ENCODE measurements at places on chromosomes 12 and 14.

DNA sequence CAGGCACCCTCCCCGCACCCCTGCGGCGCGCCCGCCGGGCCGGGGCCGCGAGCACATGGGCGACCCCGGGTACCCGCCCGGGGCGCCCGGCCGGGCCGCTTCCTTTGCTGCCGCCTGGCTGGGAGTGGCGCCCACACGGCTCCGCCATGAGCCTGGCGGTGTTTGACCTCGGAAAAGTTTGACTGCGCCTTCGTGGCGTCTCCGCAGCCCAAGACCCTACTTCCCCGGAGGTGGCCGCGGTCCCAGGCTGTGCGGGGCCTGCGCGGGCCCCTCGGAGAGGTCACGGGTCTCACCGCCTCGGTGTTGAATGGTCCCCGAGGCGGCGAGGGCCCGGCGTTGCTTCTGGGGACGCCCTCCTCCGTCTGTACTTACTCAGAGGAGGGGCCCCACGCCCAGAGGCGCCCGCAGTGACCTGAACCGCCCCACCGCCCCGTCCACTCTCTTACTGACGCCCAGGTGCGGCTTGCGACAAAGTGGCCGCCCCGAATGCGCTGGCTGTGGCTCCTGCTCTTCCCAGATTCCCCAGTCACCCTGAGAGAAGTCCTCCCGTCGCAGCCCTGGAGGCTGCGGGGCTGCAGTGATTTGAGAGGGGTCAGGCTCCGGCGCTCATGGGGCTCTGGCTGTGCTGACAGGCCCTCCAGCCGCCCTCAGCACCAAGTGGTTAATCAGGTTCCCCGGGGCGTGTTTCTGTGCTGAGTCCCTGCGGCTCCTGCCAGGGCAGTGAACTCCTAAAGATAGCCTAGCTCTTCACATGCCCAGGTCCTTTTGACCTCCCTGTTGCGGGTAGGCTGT, 5.8 kb downstream of the KMT5A start:
- peak; percentile 28 for DNase-seq

DNA sequence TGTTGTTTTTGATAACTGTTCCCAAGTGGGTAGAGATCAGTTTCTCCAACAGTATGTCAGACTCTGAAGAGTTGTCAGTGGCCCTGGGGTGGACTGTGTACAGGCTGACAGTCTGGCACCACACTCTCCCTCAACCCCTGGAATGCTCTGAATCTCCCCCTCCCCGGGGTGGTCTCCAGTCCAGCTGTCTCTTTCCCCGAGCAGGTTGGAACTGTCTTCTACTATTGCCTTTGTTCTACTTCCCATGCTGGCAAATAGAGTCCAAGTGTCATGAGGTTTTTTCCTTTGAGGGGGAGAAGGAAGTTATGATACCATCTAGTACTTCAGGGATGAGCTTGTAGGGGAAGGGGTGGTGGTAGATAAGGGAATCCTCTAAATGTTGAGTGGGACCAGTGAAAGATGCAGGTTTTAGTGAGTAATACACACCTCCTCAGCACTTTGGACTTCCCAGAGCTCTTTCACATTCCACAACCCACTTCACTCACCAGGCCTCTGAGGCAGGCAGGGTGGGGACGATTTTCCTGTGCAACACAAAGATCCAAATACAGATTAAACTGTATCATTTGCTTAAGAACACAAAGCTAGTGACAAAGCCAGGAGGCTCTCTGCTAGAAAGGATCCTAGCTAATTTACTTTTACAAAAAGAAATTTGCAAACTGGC, 170.7 kb upstream of the GZMB start:
- no peak for DNase-seq

DNA sequence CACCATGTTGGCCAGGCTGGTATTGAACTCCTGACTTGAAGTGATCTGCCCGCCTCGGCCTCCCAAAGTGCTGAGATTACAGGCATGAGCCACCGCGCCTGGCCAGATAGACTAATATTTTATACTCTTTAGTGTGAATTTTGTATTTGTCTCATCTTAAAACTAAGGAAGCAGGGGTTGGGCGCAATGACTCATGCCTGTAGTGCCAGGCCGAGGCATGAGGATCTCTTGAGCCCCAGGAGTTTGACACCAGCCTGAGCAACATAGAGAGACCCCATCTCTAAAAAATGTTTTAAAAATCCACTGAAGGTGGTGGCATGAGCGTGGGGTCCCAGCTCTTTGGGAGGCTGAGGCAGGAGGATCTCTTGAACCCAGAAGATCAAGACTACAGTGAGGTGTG, 9.0 kb downstream of the DYNC1H1 start:
- no peak for DNase-seq

DNA sequence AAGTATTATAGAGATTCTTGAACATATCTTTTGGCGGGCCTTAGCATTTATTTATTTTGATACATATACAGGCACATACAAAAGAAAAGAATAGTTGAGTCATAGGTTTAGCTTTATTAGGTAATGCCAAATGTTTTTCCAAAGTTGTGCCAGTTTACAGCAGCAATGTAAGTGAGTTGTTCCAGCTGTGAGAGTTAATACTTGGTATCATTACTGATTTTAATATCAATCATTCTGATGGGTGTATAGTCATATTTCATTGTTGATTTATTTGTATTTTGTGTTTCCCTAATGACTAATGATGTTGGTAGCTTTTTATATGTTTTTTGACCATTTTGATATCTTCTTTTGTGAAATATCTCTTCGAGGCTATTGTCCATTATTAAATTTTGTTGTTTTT, 122.4 kb downstream of the MIPOL1 start:
- no peak for DNase-seq

DNA sequence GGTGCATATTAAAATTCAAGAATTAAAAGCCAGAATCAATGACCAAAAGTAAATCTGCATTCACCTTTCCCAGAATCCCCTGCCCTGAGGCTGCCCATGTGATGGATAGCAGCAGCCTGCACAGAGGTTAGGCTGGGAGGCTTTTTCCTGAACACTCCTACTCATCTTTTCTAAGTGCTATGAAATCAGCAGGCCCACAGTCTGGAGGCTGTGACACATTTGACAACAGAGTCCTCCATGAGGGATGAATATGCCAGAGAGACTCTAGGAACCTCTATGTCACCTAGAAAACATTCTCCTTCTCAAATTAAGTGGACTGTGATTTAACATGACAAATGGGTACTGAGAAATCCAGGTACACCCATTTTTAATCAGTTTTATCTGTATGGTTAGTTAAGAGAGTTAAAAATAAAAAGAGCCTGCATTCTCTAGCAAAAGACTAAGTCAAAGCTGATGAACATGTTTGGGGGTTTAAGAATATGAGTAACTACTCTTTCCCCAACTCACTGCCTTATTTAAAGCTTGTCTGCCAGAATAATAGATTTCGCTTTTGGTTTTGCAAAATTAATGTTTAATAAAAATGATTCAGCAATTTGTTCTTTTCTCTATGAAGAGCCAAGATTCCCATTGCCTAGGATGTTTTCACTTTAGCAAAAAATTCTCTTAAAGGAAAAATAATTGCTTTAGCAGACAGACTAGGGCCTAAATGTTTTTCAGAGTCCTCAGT, 115.0 kb downstream of the RTN1 start:
- no peak for DNase-seq

GRCh38 chr12:106113824-106114446, 24.8 kb downstream of the NUAK1 start:
- no peak for DNase-seq

DNA sequence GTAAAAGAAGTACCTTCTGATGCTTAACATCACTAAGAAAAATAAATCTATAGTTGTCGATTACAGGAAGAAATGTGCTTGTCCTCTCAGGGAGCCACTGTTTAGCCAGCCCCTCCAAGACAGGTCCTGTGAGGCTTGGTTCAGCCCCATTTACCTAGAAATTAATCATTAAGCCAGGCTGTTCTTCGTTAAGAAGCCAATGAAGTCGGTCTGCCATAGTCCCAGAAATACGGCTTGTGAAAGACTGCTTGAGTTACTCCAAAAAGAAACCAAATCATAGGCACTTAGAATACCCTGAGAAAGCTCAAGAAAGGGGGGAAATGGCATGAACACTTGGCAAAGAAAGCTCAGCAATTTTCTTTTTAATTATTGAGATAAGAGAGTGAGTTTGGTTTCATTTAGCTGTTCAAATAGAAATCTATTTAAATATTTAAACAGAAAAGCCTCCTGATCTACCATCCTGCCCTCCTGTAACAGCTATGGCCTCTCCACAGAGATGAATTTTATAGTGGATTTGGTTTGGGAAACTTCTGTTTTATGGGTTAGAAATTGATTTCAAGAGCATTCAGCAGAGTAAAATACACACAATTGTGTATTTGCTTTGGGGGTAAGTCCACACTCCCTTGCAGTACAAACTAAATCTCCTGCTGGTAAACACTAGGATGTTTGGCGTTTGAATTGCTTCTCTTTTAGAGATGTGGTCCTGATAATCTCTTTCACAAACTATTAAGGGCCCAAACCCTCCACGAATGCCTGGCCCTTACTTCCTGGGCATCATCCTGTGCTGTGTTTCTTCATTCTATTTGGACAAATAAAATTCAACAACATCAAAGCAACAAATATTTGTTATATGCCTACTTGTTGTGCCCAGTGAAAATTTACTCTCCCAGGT, 234.4 kb downstream of the SEC23A start:
- no peak for DNase-seq

GRCh38 chr14:94170136-94170535, 4.0 kb upstream of the PPP4R4 start:
- DNase-seq, result no peak

DNA sequence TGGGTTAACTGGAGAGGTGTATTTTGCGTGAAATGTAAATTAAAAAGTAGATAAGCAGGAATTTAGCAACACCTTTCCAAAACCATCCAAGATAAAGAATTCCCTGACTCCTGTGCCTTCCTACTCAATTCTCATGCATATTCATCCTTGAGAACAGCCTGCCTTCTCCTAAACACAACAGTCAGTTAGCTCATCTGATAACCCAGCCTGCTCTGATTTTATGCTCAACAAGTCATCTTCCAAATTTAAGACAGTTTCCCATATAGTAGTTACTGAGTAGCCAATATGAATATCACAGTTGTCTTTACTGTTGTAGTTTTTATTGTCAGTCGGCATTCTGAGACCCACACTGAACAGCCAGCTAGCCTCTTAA, 27.1 kb downstream of the CPNE8 start:
- no peak for DNase-seq

- DNase-seq, result no peak
Observed at GRCh38 chr12:74644681-74645080, 107.0 kb downstream of the ATXN7L3B start.

DNA sequence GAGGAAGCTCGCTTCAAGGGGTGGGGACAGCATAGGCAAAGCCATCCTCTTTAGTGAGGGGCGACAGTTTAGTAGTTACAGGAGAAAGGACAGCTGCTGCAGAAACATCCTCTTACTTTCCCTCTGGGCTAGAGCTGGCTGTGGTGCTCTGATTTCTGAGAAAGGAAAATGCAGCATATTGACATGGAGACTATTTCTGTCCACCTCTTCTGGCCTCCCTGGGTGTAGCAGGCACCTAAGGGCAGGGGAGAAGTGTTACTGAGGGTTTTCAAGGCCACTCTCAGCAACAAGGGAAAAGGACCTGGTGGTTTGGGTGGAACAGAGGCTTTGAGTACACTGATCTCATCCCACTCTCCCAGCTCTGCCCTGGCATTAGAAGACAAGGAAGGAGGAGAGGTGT, 40.0 kb upstream of the CTDSP2 start:
- DNase-seq, result no peak

DNA sequence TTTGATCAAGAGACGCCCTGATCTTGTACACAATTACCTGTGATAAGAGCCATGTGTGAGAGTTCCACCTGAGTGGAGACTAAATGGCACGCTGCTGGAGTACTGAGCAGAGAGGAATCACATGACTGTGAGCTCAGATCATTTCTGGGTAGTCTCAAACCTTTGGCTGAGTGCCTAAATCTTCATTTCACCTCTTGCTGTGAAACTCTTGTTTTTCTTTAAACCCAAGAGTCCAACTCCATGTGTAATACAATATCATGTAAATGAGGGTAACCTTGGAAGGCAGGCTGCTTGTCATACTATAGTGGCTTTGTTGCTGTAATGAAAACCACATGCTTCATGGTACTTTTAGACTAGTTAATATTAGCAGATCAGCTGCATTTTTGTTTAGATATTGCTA, 156.9 kb downstream of the CAND1 start:
- peak; percentile 97 for DNase-seq

DNA sequence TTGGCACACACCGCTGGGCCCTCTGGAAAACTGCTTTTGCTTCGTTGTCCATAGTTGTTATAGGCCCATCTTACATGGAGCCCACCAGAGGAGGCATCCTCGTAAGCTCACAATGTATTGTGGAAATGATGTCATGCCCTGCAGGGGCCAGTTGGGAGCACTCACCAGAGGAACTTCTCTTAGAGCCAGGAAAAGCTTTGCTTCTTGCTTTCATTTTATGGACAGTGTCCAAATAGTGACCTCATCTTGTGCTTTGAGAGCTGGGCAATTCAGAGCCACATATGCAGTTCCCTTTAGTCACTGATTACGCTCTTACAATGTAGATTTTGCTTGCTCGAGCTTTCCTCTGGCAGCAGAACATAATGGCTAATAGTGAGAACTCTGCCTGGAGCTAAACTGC, 275.6 kb downstream of the AACS start:
- peak; percentile 30 for DNase-seq

GRCh38 chr12:72647139-72647538, 375.0 kb downstream of the TRHDE start:
- DNase-seq, result no peak

DNA sequence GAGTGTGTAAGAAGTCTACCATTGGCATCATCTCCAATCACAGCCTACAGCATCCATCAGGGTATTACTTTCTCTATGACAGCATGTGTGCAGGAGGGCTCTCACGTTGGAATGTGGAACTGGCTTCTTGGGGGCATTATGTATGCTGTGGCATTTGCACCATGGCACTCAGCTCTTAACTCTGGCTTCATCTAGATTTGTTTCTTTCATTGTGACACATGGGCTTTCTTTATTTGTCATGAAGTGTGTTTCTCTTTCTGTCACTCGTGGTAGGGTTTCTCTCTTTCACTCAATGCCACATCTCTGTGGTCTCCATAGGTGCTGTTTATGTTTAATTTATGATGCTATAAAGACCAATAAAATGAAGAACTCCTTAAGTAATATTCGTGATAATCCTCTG, 191.2 kb upstream of the GARIN2 start:
- no peak for DNase-seq

- no peak for DNase-seq
Observed at GRCh38 chr12:120649442-120650232, 9.2 kb downstream of the CABP1 start.

GRCh38 chr12:106021516-106021915, 117.2 kb downstream of the NUAK1 start:
- peak; percentile 36 for DNase-seq
